CD4-positive, CD25-positive, alpha-beta regulatory T cell (primary cell): ENCODE measurements at places on chromosomes 7 and 10.

DNA sequence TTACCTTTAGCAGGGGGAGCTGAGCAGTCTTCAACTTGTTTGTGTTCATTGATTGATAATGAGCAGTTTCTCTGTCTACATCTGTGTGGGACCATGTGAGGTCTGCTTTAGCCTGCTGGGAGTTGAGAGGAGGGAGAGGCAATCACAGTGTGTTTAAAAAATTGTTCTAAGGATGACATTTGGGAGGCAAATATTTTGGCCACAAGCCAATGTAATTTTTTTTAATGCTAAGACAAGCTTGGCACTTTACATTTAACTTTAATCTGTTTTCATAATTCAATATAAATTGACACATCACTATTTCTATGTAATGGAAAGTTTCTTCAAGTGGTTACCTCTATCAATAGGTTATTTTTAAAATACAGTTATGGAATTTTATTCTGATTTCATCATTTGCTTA is 55.9 kb upstream of the SEMA3A start:
- no peak for DNase-seq

- no peak for DNase-seq
These were observed 34.6 kb upstream of the UNCX start for GRCh38 chr7:1197997-1198625.

- no peak for DNase-seq
These were observed 29.2 kb upstream of the RTKN2 start for GRCh38 chr10:62297857-62298256.

DNA sequence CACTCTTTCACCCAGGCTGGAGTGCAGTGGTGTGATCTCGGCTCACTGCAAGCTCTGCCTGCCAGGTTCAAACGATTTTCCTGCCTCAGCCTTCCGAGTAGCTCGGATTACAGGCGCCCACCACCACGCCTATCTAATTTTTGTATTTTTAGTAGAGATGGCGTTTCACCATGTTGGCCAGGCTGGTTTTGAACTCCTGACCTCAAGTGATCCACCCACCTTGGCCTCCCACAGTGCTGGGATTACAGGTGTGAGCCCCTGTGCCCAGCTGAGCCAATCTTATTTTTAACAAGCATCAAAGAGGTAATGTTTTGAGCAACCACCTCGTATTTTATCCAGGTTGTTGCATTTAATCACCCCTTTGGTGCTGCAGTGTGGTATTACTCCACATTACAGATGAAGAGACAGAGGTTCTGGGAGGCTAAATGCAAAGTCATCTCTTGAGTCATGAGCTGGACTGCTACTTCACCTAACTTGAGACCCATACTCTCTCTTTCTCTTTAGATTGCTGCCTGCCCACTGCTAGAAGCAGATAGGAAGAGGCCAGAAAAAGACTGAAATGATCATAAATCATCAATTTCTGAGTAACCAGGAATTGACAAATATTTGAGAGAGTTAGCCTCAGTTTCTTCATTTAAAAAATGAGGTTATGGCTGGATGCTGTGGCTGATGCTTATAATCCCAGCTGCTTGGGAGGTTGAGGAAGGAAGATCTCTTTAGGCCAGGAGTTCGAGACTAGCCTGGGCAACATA is 116.2 kb downstream of the CAMK1D start:
- DNase-seq = no peak

GRCh38 chr10:117511601-117512390 is 30.8 kb upstream of the EMX2 start:
- DNase-seq = no peak

DNA sequence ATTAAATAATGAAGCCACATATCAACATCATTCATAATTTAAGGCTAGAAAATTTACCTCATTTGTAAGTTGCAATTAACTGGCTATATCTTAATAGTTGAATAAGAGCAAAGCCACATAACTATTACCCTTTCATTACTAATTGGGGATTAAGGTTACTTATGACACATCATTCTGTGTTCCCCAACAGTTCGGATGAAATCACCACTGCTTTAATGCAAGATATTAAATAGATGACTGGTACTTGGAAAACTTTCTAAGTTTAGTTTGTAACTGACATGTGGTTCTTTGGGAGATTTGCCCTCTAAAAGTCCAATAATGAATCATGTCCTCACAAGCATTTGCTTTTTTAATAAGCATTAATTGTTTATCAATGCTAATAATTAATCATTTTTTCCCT is 109.1 kb downstream of the MTERF1 start:
- DNase-seq = no peak

- no peak for DNase-seq
These were observed 80.9 kb upstream of the DDC start for GRCh38 chr7:50646069-50646468.

DNA sequence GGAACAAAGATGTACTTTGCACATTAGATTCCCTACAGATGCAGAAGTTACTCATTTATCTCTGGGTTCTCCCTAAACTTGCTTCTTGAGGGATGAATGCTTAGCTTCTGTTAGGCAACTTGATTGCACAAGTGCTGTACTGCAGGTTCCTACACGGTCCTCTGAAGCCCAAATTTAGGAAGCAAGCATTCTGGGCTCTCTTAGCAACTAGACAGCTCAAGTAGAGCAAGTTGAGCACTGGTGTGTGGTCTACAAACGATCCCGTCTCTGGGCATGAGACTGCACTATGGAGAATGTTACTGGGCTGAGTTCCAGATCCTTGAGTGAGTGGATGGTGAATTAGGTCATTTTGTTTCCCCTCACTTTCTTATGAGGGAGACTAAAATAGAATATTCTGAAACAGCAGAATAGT is 14.3 kb downstream of the SEMA3D start:
- no peak for DNase-seq

DNA sequence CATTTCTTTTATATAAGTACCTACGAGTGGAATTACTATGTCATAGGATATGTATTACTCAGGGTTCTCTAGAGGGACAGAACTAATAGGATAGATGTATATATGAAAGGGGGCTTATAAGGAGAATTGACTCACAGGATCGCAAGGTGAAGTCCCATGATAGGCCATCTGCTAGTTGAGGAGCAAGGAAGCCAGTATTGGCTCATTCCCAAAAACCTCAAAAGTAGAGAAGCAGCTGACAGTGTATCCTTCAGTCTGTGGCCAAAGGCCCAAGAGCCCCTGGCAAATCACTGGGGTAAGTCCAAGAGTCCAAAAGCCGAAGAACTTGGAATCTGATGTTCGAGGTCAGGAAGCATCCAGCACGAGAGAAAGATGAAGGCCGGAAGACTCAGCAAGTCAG is 59.8 kb downstream of the GALNT17 start:
- no peak for DNase-seq

GRCh38 chr7:35254496-35255442 is 869 bp upstream of the TBX20 start:
- no peak for DNase-seq

GRCh38 chr7:31146030-31146429 is 93.9 kb downstream of the ADCYAP1R1 start:
- DNase-seq = no peak
